HCT116 (cell line): ENCODE measurements at places on chromosomes 16 and 17. TPM values are rescaled to one million over a fixed set of nuclear protein-coding genes. Genes with fewer than 3 reads are reported as not detected.

Gene CNTROB
- total RNA-seq = 54.6 TPM

Gene OTOA
- total RNA-seq = not detected

Gene MYH2
- not detected for total RNA-seq

Gene C16orf46
- 1.7 TPM for total RNA-seq

- DNase-seq = no peak
Measured at GRCh38 chr17:61306003-61306402, 93.6 kb upstream of the TBX2 start.

DNA sequence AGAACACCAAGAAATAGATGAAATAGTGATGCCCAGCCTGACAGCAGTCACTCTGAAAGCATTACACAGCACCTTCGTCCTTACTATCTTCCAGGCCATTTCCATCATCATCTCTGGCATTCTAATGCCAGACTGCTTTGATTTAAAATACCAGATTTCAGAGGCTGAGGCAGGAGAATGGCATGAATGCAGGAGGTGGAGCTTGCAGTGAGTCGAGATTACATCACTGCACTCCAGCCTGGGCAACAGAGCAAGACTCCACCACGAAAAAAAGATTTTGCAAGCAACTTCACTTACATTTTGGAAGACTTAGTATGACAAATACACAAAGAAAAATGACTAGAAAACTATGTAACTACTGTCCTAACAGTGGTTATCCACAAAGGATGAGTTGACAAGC is 244.0 kb downstream of the CPPED1 start:
- no peak for DNase-seq

DNA sequence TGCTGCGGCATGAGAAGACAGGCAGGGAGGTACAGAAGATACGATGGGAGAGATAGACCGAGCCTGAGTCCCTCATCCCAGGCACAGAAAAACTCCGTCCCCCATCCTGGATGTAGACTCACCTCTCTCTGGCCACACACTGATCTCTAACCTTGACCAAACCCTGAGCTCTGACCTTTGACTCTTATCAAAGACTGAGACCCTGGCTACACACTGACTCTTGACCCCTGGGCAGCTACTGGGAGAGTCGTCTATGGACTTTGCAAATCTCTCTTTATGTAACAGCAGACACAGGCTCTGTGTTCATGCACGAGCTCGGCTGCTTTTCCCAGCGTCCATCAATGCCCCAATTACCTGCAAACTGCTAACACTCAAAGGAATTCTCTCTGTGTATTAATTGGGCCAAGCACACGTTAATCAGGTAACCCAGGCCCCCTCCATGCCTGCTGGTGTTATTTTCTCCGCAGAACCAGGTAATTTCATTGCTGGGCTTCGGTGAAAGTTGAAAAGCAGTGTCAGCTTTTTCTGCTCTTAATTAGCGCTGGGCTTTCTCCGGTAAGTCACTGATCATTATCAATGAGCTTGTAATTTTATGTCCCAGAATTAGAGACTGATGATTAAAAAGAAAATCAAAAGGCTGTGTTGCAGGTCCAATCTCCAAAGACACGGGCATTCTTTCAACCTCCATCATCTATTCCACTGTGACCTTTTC is 179.4 kb upstream of the NLRP1 start:
- no peak for DNase-seq

- DNase-seq = peak; percentile 81
Measured at GRCh38 chr17:15490634-15491261, 23.3 kb upstream of the CDRT4 start.

DNA sequence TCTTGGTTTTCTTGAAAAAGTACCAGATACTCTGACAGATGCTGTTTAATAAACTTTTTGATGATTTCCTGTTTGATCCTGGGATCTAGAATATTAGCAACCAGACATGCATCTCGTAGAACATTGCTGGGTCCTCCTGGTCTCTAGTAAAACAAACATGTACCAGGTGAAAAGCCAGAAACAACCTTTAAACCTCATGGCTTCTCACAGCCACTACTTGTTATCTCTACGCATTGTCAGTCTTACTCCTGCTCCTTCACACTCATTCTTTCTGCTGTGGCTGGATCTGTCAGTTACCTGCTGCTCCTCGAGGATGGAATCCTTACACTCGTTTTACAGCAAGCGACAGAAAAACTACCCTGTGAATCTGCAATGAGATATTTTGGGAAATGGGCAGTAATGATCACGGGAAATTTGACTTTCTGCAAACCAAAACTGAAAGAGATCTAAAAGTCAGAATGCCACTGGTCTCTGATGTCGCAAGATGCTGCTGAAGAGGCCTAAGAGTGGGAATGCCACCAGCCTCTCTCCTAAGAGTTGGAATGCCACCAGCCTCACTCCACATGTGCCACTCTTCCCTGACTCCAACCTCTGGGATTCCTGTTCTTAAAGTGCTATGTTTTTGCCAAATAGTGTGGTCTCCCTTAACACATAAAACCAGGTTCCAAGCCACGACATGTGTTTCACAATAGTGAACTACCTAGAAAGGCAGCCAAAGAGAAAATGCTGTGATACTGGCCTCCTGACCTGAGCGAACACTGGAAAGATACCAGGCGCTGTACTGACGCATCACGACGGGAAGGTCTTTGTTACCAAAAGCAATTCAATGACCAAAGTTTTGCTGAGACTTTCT is 86.3 kb downstream of the VPS53 start:
- no peak for DNase-seq

DNA sequence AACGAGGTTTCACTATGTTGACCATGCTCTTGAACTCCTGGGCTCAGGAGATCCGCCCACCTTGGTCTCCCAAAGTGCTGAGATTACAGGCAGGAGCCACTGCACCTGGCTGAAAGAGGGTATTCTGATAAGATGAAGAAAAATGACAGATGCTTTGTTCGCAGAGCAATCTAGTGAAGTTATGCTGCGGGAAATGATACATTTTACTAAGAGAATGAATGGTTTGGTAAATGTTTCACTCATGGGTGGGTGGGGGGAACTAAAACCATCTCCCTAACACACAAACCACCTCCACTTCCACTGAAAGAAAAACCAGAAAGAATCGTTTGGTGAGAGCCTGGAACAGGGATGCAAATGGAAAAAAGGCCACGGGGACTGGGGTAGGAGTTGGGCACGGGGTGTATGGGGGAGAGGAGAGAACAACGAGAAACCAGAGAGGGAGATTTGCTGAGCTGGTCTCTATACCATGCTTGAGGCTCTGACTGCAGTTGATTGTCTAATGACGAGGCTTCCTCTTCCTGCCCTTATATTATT is 19.0 kb upstream of the XYLT2 start:
- no peak for DNase-seq

DNA sequence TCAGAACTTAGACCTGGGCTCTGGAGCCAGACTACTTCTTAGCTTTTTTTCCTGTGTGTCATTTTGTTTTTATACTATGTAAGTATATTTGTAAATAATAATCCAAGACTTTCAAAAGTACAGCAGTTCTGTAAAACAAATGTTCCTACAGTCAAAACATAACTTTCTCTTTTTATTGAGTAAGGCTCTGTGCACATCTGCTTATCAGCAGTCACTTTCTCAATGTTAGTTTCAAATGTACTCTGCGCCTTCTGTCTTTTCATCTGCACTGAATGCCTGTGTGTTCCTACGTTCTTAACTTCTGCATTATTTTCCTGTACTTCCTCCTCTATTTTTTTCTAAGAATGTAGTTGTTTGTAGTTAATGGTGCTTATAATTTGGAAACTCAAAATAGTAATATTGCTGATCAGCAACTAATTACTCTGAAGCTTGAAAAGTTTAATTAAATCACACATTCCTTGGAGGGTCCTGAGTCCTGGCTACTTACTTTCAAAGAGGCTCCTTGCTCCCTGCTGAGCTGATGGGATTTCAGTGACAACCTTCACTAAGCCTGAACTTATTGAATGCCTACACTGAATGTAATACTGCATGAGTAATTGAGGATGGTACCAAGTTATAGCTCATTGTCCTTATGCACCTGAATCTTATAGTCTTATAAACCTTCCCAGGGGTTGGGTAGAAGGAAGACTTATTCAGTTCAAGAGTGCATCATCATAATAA is 329.9 kb downstream of the KCNJ2 start:
- no peak for DNase-seq

GRCh38 chr17:18039535-18040260 is 490 bp downstream of the GID4 start:
- DNase-seq = no peak

DNA sequence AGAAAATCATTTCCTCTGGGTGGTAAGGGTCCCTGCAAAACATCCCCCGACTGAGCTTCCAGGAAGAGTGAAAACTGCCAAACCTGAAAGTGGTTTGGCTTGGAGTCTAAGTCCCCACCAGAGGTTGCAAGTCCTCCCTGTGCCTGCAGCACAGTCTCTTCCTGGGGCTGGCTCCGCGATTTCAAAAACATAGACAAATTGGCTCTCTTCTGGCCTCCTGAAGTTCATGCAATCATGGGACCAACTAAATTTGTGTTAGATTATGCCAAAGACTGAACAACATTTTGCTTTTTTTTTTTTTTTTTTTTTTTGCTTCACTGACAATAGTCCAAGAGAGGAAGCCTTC is 447.9 kb downstream of the CA10 start:
- DNase-seq = no peak
